SW480 (cell line): ENCODE measurements at places on chromosomes 4 and X.

DNA sequence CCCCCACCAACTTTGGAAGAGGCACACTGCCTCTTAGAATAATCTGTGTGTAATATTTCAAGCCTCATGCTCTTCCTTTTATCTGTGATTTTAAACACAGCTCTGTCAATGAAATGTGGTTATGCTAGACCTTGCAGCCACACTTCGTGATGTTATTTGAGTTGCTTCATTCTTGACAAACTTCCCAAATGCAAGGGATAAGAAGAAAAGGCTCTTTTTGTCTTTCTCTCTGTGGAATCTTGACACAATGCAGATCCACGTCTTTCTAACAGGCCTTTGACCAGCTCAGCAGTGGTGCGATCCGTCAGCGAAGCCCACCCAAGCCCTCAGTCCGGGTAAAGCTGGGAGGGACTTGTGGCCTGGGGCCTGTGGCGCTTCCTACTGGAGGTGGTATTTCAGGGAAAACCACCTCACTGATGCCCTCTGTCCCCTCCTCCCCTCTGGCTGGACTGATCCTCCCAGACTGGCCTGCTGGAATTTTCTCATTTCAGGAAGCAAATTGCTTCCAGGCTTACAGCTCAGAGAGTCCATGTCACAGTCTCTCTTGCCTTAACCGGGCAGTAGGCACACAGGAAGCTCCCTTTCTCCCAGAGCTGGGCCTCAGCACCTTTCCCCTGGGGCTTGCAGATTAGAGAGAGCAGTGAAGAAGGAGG is 19.5 kb upstream of the CCKAR start:
- no peak for DNase-seq

GRCh38 chr4:168538632-168539031 is 41.8 kb downstream of the PALLD start:
- no peak for DNase-seq

- DNase-seq = no peak
Observed at GRCh38 chrX:153974003-153974725, 1.6 kb downstream of the TMEM187 start.

DNA sequence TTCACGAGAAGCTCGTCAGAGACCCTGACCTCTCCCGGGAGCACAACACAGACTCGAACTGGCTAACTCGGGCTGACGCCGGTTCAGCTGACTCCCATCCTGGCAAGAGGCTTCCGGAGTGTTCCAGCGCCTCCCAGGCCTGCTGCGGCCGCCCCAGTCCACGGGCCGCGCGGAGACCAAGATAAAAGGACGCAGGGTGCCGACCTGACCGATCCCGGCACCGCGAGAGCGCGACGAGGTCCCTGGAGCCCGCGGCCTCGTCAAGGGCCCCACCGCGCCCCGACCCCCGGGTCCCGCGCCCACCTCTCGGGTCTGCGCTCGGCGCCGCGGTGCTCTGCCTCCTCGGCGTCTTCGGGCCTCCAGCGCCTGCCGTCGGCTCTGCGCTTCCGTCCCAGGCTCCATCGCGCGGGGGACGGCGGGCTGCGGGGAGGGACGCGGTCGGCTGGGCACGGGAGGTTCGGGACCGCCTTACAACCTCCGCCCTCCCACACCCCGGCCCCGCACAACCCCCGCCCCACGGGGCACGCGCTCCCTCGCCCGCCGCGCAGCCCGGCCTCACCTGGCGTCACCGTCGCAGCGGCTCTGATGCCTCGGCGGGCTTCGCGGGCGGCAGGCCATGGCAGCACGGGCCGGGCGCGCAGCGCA is 426 bp downstream of the SLBP start:
- DNase-seq = no peak

GRCh38 chr4:183263787-183264386 is 56.2 kb downstream of the CLDN22 start:
- DNase-seq = no peak

DNA sequence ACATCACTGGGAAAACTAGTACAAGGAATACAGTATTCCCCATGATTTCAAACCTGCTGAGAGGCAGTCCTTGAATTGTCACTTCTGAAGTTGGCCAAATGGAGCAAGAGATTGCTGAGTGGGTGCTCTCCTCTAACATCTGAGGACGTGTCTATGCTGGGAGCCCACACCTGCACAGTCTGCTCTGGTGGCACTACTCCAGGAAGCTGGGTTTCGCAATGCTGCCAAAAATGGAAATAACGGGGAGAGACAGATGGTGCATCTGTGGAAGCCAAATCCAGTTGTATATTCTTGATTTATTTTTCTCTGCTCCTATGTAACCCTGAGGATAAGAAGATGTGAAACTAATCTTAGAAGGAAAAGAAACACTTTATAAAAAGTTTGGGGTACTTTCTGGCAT is 240.1 kb upstream of the CTSO start:
- no peak for DNase-seq

- no peak for DNase-seq
Observed at GRCh38 chr4:128663325-128663724, 146.2 kb upstream of the JADE1 start.

GRCh38 chrX:127112726-127113125 is 293.2 kb downstream of the PRR32 start:
- no peak for DNase-seq
